ENCODE measurements at places on chromosomes 1 and 21. TPM values are rescaled to one million over a fixed set of nuclear protein-coding genes. Genes with fewer than 3 reads are reported as not detected.

DEDD gene
- total RNA-seq: 7.8 TPM

ARHGEF10L gene
- 23.9 TPM for total RNA-seq

DNA sequence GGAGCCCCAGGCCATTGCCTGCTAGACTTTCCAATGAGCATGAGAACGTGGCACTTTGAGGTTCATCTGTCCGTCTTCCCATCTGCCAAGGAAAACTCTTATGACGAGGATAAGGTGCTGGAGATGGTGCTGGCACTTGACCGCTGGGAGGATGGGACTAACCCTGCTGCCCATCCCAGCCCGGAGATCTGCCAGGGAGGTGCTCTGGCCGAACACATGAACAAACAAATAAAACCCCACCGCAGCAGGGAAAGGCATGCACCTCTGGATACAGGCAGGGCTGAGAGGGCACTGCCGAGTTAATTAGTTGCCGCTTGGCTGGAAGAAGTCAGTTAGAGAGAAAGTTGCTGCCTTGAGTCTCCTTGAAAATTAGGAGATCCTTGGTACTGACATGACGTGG is 308.4 kb downstream of the AJAP1 start:
- no peak for DNase-seq

- DNase-seq: no peak
Observed at GRCh38 chr1:7538033-7538432, 233.1 kb upstream of the VAMP3 start.

DNA sequence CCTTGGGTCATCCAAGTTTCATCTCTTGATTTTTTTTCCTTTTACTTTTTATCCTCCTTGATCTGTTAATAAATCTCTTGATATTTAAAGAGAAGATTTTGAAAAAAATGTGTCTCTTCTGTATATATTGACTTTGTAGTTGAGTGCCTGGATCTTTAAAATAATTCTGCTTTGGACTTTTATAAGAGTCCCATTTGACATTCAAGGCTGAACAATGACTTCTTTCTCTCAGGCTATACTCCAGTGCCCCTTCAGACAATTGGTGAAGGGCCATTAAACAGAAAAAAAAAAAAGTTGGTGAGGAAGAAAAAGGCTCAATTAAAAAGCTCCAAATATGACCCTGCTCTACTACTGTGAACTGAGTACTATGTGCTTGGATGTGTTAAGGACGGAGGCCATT is 40.9 kb upstream of the CITED4 start:
- no peak for DNase-seq

All from fibroblast of the aortic adventitia (primary cell).